Stimulated activated CD8-positive, alpha-beta memory T cell treated with anti-CD3 and anti-CD28 coated beads, Interleukin-4, amount 100 ng/mL, for 1 hour (primary cell): ENCODE measurements at places on chromosomes 1 and 21.

- no peak for DNase-seq
These were observed 122.2 kb downstream of the NRDC start for GRCh38 chr1:51756290-51756689.

DNA sequence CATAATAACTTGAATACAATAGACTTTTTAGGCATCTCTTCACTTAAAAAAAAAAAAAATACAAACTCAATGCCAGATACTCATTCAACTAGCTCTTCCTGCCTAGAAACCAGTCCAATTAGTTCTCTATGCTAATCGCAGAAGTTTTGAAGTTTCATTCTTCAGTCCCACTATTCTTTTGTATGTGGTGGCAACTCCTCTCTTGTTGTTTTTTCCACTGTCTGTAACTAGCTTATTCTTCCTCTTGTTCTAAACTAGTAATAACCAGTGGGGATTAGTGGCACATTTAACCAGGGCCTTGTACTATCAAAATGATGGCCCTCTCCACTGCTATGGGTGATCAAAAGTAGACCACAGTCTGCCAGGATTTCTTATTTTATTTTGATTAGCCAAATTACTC, 52.5 kb downstream of the SELENOF start:
- no peak for DNase-seq

- DNase-seq: no peak
These were observed 1.4 kb upstream of the PODN start for GRCh38 chr1:53060579-53060978.

- no peak for DNase-seq
These were observed 47.0 kb upstream of the BCAR3 start for GRCh38 chr1:93728480-93729131.

DNA sequence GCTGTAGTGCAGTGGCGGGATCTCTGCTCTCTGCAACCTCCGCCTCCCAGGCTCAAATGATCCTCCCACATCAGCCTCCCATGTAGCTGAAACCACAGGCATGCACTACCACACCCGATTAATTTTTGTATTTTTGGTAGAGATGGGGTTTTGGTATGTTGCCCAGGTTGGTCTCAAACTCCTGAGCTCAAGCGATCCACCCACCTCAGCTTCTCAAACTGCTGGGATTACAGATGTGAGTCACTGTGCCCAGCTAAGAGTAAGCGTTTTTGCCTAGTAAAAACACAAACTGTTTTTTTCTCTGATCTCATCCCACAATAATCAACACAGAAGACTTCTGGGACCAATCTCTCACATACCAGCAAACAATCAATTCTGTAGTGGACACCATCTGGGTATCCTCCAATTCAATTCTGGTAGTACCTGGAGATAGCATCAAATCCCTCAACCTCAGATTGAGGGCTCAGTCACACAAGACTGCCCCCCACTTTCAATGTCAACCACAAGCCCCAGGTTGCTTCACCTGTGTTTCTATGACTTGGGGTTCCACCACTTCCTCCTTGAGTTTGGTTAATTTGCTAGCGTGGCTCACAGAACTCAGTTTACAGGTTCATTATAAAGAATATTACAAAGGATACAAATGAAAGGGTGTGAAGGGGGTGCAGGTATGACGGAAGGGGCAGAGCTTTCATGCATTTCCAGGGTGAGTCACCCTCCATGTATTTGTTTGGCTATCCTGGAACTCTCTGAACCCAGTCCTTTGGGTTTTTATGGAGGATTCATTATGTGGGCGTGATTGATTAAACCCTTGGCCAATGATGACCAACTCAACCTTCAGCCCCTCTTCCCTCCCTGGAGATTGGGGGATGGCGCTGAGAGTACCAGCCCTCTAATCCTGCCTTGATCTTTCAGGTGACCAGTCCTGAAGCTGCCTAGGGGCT, 40.0 kb upstream of the RHOU start:
- DNase-seq: no peak

DNA sequence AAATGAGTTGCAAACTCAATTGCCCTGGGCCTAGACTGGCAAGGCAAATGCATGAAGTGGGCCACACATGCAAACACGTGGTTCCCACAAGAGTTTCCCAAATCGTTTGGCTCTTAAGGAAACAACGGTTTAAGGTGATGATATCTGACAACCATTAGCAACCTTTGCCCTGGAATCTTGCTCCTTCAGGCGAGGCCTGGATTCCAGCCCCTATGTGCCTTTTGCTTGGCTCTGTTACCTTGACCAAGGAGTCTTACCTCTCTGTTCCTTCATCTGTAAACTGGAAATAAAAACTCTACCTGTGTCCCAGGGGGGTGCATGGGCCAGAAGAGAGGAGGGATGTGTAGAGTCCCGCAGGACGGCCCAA, 72.1 kb upstream of the CASZ1 start:
- no peak for DNase-seq

GRCh38 chr1:156115514-156116374, 1.2 kb downstream of the LMNA start:
- DNase-seq: no peak

- no peak for DNase-seq
These were observed at the start of gene ARTN for GRCh38 chr1:43933386-43934100. Gene ARTN (plus strand): TSS chr1:43933801. CDS start chr1:43935657, 1,856 bp downstream.
